ENCODE measurements at places on chromosomes 6 and 20.
A peak's percentile ranks its signal among the peaks of the same experiment; 100 is the strongest.

DNA sequence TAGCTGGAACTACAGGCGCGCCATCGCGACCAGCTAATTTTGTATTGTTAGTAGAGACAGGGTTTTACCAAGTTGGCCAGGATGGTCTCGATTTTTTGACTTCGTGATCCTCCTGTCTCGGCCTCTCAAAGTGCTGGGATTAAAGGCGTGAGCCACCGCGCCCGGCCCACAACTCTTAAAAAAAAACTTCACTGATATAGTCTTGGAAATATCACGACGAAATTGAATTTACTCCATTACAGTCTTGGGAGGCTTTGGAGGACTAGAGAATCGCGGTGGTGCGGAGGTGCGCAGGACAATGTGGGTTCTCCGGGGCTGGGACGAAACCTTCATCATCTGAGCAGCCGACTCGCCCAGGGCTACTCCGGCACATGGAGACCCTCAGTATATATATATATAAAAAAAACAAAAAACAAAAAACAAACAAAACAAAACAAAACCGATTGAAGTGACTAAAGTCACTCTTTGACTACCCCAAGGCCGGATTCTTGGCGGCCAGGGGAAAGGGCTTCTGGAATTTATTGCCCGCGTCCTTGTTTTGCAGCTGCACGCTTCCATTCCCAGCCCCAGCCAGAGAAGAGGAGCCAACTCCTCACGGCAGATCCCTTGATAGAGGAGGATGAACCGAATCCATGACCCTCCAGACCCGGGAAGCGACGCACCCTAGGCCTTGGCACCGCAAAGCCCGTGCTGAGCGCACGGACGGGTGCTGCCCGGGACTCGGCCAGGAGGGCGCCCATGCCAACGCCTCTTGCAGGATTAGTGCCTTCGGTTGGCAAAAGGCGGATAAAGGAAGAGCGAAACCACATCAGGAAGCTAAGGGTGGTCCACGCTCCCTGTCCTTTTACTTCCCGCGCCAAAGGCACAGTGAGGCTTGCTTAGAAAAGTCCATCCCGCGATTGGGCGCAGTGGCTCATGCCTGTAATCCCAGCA lies 1.7 kb upstream of the GCM2 start:
- no peak for DNase-seq

- no peak for DNase-seq
Measured at GRCh38 chr20:46544576-46544975, 5.9 kb downstream of the OCSTAMP start.

GRCh38 chr6:4970739-4971395 lies 33.0 kb downstream of the RPP40 start:
- DNase-seq: no peak

- DNase-seq: no peak
Measured at GRCh38 chr6:120894077-120894476, 440.2 kb downstream of the TBC1D32 start.

GRCh38 chr6:140782941-140783340 lies 1349.8 kb upstream of the GJE1 start:
- no peak for DNase-seq

DNA sequence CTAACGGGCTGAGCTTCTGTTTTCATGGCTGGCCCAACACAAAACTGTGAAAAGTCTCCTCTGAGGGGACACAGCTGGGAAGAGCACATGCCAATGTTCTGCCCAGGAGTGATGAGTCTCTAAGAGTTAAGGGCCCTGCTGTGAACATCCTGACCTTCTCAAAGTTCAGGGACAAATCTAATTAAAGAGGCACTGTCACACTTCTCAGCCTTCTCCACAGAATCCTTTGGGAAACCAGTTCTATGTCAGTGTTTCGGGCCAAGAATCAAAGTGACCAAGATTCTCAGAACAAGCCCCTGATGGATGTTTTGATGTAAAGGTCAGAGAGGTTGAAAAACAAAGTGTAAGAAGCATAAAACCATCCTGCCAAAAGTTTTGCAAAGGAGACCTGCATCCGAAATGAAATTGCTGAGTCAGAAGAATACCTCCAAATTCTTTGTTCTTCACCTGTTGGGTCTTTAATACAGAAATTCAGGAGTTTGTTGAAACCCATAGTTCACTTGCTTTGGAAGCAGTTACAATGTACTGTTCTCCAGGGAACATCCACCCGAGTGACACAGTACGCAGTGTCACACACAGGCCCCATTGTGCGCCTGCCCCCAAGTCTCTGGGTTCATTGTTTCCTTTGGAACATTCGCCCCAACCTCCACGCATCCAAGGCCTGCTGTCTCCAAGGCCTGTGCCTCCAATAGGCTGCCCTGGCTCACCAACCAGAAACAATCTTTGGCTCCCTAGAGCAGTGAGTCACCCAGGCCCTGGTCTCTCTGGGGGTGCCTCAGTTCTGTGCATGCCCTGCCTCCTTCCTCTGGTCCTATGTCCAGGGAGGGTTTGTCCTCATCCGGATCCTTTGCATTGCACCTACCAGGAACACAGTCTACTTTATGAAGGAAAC lies 65.5 kb upstream of the QKI start:
- DNase-seq: no peak

- DNase-seq: no peak
Measured at GRCh38 chr6:157631838-157632614, 191.0 kb upstream of the SNX9 start.

DNA sequence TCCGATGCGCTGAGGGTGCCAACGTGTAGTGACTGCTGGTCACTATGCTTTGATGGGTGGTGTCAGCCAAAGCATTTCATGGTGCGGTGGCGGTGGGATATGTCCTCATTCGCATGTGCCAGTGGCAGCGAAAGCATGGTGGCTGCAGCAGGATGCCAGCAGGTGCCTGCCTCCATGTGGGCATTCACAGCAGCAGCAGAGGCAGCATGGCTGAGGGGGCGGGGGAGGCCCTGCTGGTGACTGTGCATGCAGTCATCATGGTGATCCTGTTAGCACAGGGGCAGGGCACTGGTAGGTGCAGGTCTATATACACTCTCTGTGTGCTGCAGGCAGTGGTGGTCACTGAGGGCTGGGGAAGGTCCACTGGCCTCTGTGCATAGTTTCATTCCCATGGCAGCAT lies 22.0 kb downstream of the FIG4 start:
- no peak for DNase-seq

- no peak for DNase-seq
Measured at GRCh38 chr6:26383624-26384417, 913 bp downstream of the BTN2A2 start.

DNA sequence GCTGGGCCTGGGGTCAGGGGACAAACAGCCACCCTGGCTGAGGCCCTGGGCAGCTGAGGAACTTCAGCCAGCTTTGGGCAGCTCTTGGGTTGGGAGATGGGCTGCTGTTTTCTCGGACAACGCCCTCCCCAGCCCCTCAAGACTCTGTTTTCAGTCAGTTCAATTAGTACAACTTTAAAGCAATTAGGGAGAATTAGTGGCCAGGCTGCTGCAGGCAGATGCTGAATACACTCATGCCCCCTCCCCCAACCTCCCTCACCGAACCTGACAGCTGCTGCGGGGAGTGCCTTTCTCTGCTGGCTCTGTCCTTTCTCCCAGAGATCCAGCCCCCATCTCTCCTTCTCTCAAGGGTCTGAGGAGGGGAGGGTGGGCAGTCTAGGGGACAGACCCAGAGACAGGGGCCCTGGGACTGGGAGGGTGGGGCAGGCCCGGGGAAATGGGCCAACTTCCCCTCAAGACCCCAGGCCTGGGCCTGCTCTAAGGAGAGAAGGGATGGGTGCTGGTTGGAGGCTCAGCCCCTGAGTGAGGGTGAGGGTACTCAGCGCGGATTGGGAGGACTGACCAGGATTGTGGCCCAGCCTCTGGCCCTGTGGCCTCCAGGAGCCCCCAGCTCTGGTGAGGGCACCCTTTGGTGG lies 17.8 kb upstream of the MYT1 start:
- no peak for DNase-seq

GRCh38 chr6:147227770-147228320 lies 23.6 kb downstream of the STXBP5 start:
- no peak for DNase-seq

DNA sequence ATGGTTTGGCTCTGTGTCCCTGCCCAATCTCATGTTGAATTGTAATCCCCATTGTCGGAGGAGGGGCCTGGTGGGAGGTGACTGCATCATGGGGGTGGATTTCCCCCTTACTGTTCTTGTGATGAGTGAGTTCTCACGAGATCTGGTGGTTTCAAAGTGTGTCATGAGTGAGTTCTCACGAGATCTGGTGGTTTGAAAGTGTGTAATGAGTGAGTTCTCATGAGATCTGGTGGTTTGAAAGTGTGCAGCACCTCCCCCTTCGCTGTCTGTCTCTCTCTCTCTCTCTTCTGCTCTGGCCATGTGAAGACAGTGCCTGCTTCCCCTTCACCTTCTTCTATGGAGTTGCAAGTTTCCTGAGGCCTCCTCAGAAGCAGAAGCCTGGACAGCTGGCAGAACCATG lies 87.6 kb downstream of the MYLK4 start:
- DNase-seq: no peak

DNA sequence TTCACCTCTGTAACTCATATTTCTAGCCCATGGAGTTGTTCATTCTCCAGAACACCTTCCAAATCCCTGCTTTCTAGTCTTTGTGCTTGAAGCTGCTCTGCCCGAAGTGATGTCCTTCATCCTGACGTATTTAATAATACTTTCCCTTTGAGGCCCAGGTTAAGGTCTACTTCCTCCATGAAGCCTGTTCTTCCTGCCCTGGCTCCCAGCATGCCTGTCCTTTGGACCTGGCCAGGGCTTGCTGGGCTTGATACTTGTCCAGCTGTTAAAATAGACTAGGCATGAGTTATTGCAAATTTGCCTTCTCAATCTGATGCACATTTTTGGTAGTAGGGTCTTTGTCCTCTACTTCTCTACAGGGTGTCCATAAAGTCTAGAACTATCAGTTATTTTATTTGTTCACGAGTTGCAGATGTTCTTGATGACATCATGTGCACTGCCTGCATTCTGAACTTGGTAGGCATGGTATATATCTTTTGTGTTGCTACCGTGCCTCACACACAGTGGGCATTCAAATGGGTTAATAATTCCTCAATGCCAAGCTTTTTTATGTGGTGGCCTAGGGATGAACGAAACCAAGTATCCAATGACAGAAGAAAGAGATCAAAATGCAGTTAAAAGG lies 3.1 kb upstream of the MAP7 start:
- DNase-seq: no peak

DNA sequence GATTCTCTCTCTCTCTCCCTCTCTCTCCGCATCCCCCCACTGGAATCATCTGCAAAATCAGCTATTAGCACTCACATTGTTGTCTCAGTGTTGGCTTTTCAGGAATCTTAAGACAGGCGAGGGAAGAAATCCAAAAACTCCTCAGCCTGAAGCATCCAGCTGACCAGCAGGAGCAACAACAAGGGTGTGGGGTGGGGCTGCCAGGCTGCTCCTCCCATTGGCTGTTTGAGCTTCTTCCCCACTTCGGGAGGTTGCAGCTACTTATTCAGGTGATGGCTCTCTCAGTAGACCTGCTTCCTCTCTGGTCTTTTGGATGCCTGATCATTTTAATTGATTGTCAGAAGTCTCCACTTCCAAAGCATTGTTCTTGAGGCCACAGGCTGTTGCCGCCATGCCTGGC lies 24.1 kb upstream of the SLC32A1 start:
- DNase-seq: no peak

GRCh38 chr6:144675231-144675861 lies 390.2 kb downstream of the UTRN start:
- DNase-seq: no peak

DNA sequence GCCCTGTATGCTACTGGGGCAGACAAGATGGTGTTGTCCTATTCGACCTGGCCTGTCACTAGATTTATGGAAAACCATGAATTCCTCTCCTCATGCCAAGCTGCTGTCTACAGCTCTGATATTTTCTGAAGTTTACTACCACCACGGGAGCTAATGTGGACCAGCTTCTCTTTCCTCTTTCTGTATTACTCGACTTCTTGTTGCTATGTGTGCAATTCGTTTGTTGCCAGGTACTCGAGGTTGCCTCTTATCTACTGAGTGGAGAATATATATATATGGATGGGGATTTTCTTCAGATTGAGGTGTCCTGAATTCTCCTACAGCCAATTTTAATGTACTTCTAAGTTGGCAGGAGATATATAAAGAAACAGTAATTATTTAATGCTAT lies 34.7 kb downstream of the MAN1A1 start:
- no peak for DNase-seq

DNA sequence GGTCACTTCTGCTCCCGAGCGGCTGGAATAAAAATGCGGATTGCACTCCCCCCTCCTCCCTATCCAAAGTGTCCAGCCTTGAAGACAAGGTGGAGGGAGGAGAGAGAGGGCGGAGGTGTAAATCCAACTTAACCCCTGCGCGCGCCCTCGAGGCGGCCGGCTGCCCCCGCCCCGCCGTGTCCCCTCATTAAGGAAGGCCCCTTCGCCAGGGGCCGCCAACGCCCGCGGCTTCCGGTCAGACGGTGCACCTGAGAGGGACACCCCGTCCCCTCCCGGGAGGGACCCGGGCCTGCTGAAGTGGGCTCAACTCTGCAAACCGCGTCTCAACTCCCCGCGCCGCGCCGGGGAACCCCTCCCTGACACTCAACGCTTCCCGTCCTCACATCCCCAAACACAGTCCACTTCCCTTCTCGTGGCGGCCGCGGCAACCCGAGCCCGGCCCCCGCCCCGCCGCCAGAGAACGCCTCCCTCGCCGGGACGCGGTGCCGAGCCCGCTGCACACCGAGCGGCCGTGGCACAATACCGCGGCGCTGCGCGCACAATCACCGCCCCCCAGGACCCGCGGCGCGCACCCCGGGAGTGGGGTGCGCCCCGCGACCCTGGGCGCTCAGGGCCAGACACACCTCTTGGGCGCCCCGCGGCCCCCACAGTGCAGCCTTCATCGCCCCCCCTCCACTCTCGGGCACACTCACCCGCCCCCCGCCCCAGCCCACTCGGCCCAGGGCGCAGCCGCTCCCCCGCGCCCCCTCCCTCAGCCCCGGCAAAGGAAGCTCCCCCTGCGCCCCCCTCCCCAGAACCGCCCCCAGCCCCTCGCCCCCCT lies 102.5 kb downstream of the NOL4L start:
- peak; percentile 28 for DNase-seq

GRCh38 chr6:431504-431903 lies 40.0 kb downstream of the IRF4 start:
- no peak for DNase-seq

DNA sequence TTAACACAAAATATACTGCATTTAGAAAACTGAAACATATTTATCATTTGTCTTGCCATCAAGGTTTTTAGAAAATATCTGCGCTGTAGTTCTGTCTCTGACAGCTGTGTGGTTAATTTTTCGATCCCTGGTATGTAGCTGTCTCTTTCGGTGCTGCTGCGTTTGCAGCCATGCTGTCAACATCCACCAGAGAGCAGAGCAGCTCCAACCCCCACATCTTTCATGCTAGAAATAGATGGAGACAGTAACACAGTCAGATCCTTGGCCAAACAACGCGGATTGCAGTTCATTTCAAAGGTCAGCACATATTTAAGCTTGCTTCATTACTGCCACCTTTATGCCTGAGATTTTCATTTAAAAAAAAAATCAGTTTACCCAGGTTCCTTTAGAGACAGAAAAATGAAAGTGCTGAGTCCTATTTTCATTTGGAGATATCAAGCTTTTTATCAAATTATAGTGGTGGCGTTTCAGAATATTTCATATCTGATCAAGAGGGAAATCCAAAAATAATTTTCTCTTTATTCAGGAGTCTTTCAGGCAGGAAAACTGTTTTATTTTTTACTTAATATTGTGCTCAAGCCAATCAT lies 157.7 kb upstream of the MMS22L start:
- peak; percentile 57 for DNase-seq

GRCh38 chr6:111417181-111417585 lies 65.8 kb downstream of the REV3L start:
- DNase-seq: no peak

Data from NCI-H526 treated with DMSO at 0.1 percent for 48 hours (cell line).